ENCODE measurements at places on chromosomes 12 and 14.

- DNase-seq, result no peak
Observed at GRCh38 chr14:23694949-23695663, 58.9 kb downstream of the DHRS2 start.

DNA sequence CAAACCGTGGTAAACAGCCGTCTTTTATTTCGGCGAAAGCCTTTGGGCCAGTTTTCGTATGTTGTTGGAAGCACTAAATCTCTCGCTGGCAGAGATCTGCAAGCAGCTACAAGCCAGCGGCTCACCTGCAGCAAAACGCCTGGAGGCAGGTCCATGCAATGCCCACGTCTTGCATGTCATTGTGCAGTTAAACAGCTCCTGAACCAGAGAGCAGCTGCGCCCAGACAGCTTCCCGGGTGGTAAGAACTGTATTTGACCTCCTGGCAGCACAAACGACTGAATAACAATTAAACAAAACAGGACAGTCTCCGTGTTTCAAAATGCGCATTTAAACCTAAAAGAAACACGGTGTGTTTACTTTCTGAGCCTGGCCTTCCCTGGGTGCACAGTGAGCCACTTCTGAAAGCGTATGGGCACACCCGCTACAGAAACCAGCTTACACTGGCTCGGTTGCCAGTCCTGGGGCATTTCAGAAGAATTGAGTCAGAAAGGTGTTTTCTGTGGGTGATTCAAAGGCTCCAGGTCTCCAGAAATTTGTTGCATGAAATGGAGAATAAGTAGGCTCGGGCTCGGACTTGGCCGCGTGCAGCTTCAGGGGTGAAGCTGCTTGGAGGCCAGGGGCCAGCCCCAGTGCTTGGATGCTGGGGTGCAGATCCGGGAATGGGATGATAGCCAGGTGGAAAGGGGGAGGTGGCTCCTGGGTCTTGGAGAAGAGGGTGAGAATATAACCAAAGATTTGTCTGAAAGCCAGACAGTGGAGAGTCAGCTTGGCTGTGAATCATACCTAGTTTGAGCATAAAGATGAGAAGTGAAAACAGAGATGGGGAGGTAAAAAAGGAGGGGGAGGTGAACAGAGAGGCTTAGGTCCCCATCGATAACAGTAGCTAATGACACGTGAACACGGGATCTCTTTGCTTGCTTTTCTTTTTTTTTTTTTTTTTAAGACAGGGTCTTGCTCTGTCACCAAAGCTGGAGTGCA lies 24.9 kb upstream of the FZD10 start:
- no peak for DNase-seq

- DNase-seq, result no peak
Observed at GRCh38 chr12:102976609-102977280, 19.3 kb downstream of the ASCL1 start.

GRCh38 chr12:113039911-113040445 lies 16.6 kb upstream of the DTX1 start:
- DNase-seq, result no peak

GRCh38 chr12:46855760-46856159 lies 30.0 kb upstream of the SLC38A4 start:
- no peak for DNase-seq

DNA sequence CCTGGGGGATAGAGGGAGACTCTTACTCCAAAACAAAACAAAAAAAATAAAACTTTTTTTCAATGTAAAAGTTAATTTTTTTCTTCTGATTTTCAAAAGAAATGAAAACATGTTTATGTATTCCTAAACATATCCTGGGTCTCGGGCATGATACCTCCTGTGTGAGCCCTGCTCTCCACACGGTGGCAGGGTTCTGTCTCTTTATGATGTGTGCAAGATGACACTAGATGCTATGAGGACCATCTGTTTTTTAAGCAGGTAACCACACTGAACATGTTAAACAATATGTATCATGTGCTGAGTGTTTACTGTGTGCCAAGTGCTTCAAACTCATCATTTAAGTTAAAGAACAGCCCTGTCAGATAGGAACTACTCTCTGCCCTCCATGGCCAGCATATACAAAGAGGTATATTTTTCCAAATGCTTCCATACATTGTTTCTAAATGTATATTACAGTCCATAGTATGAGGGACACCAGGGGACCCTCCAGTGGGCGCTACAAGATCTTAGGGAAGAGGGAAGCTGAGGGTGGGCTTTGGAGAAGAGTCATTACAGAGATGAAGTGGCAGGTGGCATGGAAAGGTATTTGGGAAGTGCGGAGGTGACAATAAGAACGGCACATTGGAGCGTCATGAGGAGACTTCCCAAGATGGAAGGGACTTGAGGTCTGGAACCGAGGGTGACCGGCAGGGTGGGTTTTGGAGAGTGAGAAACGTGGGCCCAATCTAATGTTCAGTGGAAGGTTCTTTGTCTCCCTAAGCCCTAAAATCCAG lies 28.5 kb downstream of the FOS start:
- no peak for DNase-seq

GRCh38 chr12:67939611-67940010 lies 49.6 kb upstream of the IFNG-AS1 start:
- DNase-seq, result no peak

DNA sequence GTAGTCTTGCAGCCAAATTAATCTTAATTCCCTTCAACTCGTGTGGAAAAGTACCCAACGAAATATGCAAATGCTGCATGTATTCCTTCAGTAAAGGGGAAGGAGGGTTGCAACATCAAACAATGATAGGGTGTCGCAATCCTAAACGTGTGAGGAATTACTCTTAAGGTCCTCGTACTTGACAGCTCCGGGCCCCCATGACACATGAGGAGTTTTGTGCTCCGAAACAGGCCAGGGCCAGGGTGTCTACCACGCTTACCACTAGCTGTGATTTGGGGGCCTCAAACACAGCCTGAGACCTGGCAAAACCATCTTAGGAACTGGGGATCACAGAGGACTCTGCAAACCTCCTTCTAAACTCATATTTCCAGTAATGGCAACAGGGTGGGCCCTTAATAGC lies 20.4 kb downstream of the FOS start:
- DNase-seq, result peak; percentile 96

DNA sequence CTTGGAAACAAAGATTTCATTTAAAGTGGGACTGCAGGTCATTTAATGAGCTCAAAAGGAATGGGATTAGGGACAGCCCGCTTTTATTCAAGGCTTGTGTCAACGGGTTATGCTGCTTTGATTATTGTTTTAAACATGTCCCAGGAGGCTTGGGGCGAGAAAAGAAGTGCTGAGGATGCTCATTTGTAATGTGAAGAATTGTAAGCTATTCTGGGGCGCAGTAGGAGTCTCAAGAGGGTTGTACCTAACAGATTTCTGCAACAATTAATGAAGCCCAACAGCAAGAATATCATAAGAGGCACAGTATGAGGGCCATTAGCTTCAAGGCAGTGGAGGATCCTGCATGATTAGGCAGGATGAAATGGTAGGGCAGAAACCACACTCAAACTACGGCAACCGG lies 122.5 kb downstream of the KTN1 start:
- DNase-seq, result no peak

Measured in SK-N-MC (cell line).